ENCODE measurements at places on chromosomes 12 and 14. TPM values are rescaled to one million over a fixed set of nuclear protein-coding genes. Genes with fewer than 3 reads are reported as not detected.

DNA sequence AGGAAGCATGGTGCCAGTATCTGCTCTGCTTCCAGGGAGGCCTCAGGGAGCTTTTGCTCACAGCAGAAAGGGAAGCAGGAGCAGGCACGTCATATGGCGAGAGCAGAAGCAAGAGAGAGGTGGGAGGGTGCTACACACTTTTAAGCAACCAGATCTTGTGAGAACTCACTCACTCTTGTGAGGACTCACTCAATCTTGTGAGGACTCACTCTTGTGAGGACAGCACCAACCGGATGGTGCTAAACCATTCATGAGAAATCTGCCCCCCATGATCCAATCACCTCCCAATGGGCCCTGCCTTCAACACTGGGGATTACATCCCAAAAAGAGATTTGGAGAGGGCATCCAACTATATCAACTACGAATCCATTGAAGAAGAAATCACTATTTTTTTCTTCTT is 34.3 kb upstream of the LMNTD1 start:
- no peak for DNase-seq
- no peaks in the 10 kb centered on the region for H3K36me3 ChIP-seq
- H3K4me1 ChIP-seq: no peaks in the 10 kb centered on the region
- no peaks in the 10 kb centered on the region for H3K27me3 ChIP-seq
- no peak overlapping the region for H3K4me3 ChIP-seq

GRCh38 chr12:61758661-61759060 is 501.5 kb upstream of the USP15 start:
- H3K36me3 ChIP-seq: no peaks in the 10 kb centered on the region
- DNase-seq: no peak
- no peak overlapping the region for H3K4me3 ChIP-seq
- H3K27me3 ChIP-seq: peaks cover 1% of the 10 kb centered on the region
- H3K4me1 ChIP-seq: no peaks in the 10 kb centered on the region
- H3K27ac ChIP-seq: no peak overlapping the region

GRCh38 chr12:62466018-62466593 is 520 bp upstream of the MON2 start:
- peak overlapping the region; percentile 80 for H3K4me3 ChIP-seq
- no peaks in the 10 kb centered on the region for H3K36me3 ChIP-seq
- H3K27me3 ChIP-seq: no peaks in the 10 kb centered on the region
- H3K27ac ChIP-seq: peak overlapping the region; percentile 67

DNA sequence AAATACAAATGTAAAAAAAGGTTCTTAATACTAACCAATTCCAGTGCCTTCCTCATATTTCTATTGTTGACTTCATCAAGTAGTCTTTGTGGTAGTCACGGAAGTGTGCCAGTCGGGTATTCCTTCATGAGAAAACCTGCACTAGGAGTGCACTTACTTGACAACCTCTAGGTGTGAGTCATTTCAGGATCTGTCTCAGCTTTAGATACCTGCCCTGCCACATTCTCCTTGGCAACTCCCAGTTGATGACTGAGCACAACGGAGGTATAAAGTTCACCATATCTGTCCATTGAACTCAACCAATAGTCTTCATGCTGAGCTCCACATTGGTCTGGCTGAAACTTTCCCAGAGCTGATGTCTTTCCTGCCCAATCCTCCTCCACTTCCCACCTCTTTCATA is 215.7 kb downstream of the SYT10 start:
- no peaks in the 10 kb centered on the region for H3K4me1 ChIP-seq
- DNase-seq: no peak
- no peaks in the 10 kb centered on the region for H3K27me3 ChIP-seq

DNA sequence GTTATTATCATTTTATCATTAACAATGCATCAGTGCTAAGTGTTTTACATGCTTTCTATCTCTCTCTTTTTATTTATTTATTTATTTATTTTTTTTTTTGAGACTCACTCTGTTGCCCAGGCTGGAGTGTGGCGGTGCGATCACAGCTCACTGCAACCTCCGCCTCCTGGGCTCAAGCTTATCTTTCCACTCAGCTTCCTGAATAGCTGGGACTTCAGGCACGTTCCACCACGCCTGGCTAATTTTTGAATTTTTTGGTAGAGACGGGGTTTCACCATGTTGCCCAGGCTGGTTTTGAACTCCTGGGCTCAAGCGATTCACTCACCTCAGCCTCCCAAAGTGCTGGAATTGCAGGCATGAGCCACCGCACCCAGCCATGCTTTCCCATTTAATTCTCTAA is 3.9 kb upstream of the BTG1 start:
- H3K27ac ChIP-seq: no peak overlapping the region
- H3K27me3 ChIP-seq: no peaks in the 10 kb centered on the region
- no peak overlapping the region for H3K4me3 ChIP-seq

DNA sequence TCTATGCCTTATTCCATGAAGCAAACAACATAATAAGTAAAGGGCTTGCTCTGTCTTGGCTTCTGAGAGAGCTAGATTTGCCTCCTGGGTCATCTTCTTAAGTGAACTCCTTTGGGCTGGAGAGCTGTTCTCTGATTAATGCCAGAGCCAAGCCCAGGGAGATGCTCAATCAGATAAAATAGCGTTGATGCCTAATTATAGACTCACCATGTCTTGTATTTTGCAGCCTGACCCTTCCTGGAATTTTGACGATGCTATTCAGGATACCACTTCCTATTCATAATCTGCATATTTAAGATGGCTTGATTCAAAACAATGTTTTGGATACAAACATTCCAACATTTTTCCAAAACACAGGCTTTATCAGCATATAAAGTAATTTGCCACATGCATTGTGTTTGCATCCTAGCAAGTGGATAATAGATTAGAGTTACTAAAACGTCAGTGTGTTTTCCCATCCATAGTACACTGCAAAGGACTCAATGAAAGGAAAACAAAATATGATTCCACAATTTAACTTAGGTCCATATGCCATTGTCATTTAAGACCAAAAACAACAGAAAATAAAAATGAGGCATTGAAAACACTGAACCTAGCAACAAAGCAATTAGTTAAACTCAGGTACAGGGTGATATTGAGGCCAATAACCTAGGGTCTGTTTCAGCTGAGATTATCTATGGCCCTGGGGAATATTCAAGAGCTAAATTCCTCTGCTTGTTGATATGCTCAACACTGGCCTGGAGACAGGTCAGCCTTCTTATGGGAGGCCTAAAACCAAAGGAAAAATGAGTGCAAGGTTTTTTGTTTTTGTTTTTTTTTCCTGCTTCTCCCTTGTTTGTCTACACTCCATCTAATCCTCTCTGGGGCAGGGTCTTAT is 184.2 kb upstream of the FOXN3 start:
- H3K4me3 ChIP-seq: no peak overlapping the region
- peaks cover 5% of the 10 kb centered on the region for H3K4me1 ChIP-seq
- DNase-seq: no peak
- no peaks in the 10 kb centered on the region for H3K27me3 ChIP-seq
- H3K36me3 ChIP-seq: no peaks in the 10 kb centered on the region
- no peak overlapping the region for H3K27ac ChIP-seq

DNA sequence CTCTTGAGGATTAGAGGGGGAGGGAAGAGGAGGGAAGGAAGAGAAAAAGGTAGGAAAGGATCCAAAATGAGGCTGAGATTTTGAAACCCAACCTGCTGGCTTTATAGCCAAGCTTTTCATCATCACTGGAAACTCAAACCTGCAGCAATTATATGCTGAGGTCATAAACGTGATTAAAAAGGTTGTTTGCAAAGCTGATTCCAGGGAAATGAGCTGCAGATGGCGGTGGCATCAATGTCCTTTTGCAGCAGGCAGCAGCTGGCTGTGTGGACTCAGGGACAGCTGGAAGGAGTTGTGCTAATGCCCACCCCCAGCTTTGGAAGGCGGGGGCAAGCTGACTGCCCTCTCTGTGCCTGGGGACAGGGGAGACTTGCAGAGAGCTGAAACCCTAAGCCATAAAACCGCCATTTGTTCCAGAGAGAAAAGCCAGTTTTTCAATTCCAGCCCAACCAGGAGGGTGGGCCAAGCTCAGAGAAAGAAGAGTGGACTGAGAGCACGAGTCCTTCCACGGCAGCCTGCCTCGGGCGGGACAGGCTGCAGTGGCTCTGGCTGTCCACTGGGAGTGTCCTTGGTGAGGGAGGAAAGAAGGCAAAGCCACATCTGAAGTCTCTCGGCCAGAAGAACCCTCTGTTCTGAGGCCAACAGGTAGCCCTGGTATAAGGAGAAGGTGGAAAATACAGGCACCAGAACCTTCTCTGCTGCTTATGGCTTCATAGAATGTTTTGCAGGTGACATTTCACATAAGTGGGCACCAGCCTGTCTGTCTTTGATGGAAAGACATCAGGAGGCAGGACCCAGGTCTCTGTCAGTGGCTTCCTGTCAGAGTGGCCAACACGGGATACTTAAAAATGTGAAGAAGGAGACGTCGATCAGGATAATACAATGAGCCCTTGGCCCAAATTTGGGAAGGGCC is 90.7 kb downstream of the SINHCAF start:
- H3K27me3 ChIP-seq: no peaks in the 10 kb centered on the region
- no peaks in the 10 kb centered on the region for H3K4me1 ChIP-seq
- H3K27ac ChIP-seq: no peak overlapping the region
- DNase-seq: no peak

- H3K4me1 ChIP-seq: no peaks in the 10 kb centered on the region
- H3K27me3 ChIP-seq: no peaks in the 10 kb centered on the region
- H3K4me3 ChIP-seq: no peak overlapping the region
- peaks cover 6% of the 10 kb centered on the region for H3K36me3 ChIP-seq
- no peak overlapping the region for H3K27ac ChIP-seq
Observed at GRCh38 chr14:73283608-73284379, 46.5 kb downstream of the PAPLN start.

- no peak for DNase-seq
- H3K36me3 ChIP-seq: no peaks in the 10 kb centered on the region
- no peak overlapping the region for H3K4me3 ChIP-seq
Observed at GRCh38 chr14:99807413-99808153, 14.4 kb downstream of the EML1 start.

DNA sequence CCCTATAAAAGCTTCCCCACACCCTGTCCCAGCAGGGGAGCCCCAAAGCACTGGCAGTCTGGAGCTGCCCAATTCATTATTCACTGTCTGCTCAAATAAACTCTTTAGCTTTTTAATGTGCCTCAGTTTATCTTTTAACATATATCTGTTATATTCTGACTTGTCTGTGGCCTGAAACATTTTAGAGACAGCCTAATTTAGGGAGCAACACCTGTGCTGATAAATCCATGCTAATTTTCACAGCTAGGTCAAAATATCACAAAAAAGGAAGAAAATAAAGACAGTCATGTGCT is 32.9 kb downstream of the TMTC1 start:
- DNase-seq: no peak
- H3K36me3 ChIP-seq: no peaks in the 10 kb centered on the region
- peaks cover 1% of the 10 kb centered on the region for H3K4me1 ChIP-seq

DNA sequence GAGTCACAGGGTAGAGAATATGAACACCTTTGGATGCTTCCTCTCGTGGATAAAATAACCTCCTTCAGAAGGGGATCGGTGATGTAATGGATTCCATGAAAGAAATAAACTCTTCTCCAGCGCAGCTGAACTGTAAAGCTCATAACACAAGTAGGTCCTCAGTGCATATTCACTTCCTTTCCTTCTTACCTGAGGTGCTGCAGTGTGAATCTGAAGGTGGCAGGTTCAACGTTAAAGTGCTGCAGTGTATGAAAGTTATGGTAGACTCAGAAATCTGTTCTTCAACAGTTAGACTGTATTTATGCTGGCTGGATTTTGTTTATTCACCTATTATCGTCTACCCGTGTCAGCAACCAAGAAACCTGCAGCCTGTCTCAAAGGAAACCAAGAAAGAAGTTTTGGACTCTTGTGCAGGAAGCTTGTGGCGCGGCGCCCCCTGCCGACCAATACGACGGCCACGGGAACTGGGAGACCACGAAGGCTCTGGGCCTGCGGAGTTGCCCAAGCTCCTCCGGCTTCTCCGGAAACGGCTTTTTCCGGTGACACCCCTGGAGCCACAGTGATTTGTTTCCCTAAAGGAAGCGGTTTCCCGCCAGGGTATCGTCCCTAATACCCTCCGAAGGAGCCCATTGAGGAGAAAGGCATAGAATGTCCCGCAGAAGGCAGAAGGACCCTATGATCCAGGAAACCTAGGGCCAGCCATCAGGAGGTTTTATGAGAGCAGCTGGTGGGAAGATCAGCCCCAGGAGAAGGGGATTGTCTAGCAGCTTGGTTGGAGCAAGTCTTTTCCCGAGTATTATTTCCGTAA is 17.6 kb upstream of the RNASE3 start:
- no peak overlapping the region for H3K4me3 ChIP-seq
- peak; percentile 93 for DNase-seq
- H3K4me1 ChIP-seq: no peaks in the 10 kb centered on the region
- H3K27me3 ChIP-seq: no peaks in the 10 kb centered on the region
- H3K36me3 ChIP-seq: no peaks in the 10 kb centered on the region

The PTPRB gene
- 38.3 TPM for total RNA-seq

The CCNB1IP1 gene
- 50.9 TPM for total RNA-seq

The AICDA gene
- 0.39 TPM for total RNA-seq

The GPX2 gene
- total RNA-seq: not detected

Data from aorta (tissue), 5 donors.